Stimulated activated CD8-positive, alpha-beta memory T cell treated with anti-CD3 and anti-CD28 coated beads, Interleukin-4, amount 100 ng/mL, for 4 hours (primary cell): ENCODE measurements at places on chromosomes 2 and 18.

- no peak for DNase-seq
Measured at GRCh38 chr2:241632478-241633325, 4.3 kb downstream of the THAP4 start.

- no peak for DNase-seq
Measured at GRCh38 chr2:44299635-44300034, 24.4 kb downstream of the SLC3A1 start.

DNA sequence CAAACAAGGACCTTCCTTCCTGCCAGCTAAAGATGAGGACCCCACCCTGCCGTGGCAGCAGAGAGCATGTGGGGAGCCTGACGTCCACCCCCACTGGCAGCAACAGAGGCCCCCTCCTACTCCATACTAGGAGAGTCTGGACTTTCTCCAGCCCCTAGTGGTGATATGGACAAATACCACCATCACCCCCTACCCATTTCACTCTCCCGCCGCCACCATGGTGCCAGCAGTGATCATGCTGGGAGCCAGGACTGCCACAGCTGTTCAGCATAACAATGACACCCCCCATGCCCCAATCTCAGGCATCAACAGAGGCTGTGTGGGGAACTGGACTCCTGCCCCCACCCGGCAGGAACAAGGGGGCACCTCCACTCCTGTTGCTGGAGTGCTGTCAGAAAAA lies 42.7 kb upstream of the ATP9B start:
- no peak for DNase-seq

- DNase-seq = no peak
Measured at GRCh38 chr2:1517786-1518185, 104.5 kb downstream of the TPO start.

GRCh38 chr18:65821911-65822310 lies 71.1 kb downstream of the CDH7 start:
- no peak for DNase-seq

DNA sequence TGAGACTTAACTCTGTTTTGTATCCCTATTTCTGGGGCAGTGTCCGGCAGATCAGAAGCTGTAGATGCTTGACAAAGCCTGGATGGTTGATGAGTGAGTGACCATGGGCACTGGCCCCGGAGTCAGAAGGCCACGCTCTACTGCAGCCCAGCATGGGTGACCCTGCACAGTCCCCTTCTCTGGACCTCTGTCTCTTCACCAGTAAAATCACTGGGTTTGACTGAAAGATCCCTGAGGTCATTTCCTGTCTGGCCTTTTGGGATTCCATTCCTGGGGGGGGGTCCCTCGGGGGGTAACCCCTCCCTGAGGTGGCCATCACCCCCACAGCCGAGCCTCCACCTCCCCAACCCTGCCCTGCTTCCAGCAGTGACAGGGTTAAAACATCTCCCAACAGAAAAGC lies 31.7 kb downstream of the MRPL35 start:
- DNase-seq = no peak

DNA sequence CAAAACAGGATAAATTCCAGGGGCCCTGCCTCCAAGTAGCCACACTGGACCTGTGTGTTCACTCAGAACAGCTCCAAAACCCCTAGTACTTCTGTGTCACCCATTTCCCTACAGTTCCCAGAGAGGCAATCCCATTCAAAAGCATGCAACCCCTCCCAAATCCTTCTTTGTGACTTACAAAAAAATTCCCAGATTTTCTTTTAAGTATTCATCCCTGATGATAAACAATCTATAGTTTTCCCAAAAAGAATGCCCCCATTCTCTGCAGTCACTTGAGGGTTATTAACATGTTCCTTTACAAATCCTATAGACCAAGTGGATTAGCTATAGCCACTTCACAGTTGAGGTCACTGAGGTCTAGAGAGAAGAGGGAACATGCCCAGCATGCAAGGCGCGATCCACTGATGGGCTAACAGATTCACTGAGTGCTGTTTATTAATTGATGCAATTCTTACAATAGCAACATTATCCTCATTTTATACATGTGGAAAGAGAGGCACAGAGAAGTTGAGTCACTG lies 85.4 kb downstream of the MYL12B start:
- DNase-seq = no peak

GRCh38 chr2:96608469-96609455 lies 29.4 kb downstream of the KANSL3 start:
- no peak for DNase-seq

DNA sequence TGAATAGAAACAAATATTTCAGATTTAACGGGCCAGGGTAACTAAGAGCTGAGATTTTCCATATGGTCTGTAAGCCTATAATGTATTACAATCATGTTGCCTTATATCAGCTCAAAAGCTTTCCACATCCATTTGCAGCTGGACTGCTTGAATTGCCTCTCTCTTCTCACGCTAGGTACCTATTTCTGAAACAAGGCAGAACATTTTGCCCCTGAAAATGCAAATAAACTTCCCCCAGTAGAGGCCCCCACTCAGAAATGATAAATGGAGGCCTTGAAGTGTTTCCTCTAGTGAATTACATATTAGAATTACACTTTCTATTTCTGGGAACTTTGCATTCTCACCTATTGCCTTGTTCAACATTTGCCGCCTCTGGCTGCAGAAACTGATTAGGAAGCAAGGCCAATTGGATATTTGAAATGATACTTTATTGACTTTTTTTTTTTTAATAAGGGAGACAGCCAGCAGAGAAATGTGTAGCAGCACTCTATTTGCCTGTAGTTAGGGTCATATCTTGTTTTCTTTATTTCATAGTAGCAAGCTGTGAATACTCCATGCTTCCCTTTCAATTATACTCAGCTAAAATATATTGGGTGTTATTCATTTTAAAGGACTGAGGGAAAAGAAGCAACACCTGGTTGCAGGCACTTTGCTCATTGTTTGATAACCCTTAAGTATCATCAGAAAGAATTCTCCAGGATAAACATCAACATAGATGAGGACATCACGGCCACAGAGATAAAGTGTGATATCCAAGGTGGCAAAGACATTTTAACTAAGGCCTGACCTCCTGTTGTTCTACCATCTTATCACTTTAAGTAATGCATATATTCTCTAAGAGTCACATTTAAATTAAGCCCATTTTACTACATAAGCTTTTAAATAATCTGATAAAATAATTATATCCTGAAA lies 505.5 kb downstream of the LRRTM4 start:
- DNase-seq = no peak

DNA sequence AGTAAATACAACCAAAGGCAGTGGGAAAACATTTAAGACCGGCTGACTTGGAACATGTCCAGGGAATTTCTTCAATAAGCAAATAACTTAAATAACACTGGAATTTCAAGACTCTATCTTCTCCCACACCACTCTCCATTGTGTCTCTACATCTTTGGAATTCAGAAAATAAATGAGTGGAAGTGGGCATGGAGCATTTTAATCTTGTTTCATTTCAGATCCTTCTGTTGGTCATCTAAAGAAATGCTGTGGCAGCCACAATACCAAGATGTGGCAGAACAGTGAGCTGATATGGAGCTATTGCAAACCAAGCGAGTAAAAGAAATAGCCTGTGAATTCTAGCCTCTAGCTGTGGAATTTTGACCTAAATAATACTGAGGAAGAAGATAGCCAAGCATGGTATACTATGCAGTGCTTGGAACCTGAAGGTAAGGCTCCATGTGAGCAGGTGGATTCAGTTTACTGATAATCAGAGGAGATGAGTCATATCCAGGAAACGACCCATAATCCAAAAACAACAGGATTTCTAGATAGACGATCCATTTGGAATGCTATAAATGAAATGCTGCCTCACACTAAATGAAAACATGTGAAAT lies 157.1 kb upstream of the SCN7A start:
- DNase-seq = no peak

DNA sequence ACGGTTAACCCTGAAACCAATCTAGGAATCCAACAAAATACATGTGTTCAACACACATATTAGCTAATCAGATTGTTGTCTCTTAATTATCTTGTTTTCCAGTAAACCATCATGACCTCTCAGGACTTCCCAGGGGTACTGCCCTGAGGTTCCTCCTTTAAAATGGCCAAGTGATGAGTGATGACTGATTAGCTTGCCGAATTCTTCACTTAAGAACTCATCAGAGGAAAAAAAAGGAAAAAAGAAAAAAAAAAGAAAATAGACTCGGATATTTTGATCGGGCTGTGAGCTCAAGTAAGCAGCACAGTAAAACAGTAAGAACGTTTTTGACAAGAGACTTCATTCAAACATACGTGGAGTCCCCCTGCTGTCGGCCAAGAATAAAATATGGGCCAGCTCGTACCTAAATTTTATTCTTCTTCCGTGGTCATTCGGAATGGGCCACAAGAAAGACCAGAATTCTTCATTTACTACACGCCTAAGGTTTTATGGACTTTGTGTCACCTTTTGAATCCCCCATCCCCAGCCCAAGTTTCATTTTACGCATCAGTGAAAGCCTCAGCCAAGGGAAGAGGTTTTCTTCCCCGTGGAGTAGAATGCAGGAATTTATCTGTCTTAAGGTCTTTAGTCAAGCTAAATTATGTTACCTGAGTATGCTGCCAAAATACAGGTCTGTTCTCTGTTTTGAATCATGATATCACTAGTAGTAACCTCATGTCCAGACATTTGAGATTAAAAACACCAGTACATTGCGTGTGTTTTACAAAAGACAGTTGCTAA lies 40.5 kb downstream of the COLEC12 start:
- no peak for DNase-seq

DNA sequence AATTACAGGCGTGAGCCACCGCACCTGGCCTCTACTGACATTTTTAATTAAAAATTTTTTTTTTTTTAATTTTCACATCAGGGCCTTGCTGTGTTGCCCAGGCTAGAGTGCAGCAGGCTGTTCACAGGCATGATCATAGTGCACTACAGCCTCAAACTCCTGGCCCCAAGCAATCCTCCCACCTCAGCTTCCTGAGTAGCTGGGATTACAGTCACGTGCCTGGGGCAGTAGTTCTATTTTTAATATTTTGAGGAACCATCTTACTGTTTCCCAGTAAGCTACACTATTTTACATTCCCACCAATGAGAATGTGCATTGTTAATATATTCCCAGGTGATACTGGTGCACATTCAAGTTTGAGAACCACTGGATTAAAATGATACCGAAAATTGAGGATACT lies 92.7 kb downstream of the WDSUB1 start:
- no peak for DNase-seq

DNA sequence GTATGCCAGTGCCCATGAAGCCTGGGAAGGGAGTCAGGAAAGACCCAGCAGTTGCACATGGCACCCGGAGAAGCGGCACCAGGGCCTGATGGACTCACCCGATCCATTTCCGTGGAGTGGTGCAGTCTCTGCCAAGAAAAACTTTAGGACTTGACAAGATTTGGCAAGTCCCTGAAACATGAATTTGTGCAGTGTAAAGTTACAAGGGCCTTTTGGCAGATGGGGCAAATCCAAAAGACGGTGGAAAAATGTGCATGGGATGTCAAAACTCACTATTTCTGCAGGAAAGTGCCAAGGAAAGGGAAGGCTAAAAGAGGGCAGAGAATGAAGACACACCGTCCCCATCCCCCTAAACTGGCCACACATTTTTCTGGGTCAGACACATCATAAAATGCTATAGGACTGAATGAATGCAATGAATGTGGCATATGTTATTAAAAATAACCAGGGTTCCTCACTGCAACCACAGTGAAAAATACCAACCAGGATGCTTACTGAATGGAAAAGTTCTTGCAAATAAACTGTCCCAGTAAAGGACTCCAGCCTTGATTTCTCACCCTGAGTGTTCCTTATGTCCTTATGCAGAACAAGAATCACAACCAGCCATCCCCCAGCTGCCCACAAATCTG lies 173.5 kb upstream of the SIX2 start:
- DNase-seq = no peak

- DNase-seq = no peak
Measured at GRCh38 chr2:119694845-119695521, 16.0 kb downstream of the TMEM177 start.

DNA sequence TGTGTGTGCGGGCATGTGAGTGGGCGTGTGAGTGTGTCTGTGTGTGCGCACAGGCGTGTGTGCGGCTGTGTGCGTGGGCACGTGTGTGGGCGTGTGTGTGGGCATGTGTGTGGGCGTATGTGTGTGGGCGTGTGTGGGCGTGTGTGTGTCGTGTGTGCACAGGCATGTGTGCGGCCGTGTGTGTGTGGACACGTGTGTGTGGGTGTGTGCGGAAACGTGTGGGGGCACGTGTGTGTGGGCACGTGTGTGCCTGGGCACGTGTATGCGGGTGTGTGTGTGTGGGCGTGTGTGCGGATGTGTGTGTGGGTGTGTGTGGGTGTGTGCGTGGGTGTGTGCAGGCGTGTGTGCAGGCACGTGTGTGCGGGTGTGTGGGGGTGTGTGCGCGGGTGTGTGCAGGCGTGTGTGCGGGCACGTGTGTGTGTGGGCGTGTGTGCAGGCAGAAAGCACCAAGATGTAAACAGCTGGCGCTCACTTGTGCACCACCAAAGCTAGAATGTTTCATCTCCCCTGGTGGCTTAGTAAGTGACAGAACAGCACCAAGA lies 31.2 kb upstream of the ALKAL2 start:
- DNase-seq = no peak

DNA sequence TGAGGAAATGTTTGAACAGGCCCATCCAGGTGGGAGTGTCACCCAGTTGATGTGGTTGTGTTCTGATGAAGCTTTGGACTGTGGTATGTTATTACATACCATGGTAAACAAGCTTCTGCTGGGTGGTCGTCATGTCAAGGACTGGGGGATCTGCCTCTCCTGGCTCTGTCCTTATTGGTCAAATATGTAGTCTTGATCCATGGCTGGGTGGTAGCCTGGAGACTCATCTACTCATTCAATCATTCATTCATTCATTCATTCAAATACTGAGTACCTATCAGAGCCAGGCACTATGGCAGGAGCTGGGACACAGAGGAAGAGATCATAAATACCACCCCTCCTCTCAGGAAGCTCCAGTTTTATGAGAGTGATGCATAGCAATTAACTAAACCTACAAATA lies 60.8 kb downstream of the TACR1 start:
- DNase-seq = no peak

- no peak for DNase-seq
Measured at GRCh38 chr2:215347878-215348277, 36.0 kb downstream of the ATIC start.

DNA sequence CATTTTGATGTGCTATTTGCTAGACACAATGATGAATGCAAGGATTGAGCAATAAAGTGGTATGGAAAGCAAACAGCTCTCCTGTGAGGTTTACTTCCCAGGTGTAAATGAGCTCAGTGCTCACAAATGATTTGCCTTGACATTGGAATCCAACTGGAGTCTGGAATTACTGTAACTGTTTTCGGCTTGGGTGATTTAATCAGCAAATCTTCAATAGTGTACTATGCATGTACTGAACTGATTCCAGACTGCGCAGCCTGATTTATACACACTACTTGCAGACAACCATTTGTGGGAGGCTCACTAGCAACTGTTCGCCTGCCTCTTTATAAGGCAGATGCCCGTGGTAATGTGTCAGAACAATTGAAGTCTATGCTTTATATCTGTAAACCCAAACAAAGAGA lies 27.9 kb upstream of the SOX11 start:
- DNase-seq = no peak
